ENCODE measurements at places on chromosomes 16 and 17. TPM values are rescaled to one million over a fixed set of nuclear protein-coding genes. Genes with fewer than 3 reads are reported as not detected.

DNA sequence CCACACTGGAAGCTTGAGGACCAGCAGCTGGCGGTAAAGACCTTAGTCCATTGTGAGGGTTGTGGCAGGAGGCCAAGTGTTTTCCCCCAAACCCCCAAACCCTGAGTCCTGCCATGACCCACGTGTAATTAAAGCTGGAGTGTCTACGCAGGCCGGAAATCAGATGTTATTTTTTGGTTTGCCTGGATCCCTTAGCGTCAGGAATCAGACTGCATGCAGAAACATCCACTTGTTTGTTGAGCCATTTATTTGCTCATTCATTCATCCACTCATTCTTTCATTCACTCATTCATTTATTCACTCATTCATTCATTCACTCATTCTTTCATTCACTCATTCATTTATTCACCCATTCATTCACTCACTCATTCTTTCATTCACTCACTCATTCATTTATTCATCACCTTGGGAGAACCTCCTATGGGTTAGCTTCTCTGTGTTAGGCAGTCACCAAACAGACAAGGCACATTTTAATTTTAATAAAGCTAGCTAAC, 313.1 kb downstream of the MAF start:
- DNase-seq = no peak

- no peak for DNase-seq
Observed at GRCh38 chr17:79539944-79540705, 70.7 kb downstream of the RBFOX3 start.

GRCh38 chr16:77548766-77549165, 113.9 kb upstream of the ADAMTS18 start:
- no peak for DNase-seq

- no peak for DNase-seq
Observed at GRCh38 chr16:25063865-25064264, 47.7 kb upstream of the LCMT1 start.

DNA sequence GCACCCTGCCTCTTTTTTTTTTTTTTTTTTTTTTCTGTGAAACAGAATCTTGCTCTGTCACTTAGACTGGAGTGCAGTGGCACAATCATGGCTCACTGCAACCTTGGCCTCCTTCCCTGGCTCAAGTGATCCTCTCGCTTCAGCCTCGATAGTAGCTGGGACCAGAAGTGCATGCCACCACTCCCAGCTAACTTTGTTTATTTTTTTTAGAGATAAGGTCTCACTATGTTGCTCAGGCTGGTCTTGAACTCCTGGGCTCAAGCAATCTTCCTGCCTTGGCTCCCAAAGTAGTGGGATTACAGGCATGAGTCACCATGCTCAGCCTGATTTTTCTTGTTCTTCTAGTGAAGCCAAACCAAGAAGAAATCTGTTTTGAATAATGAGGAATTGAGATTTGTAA, 25.0 kb downstream of the CDK12 start:
- DNase-seq = peak; percentile 28

- no peak for DNase-seq
Observed at GRCh38 chr17:18187821-18188761, 4.5 kb downstream of the ALKBH5 start.

DNA sequence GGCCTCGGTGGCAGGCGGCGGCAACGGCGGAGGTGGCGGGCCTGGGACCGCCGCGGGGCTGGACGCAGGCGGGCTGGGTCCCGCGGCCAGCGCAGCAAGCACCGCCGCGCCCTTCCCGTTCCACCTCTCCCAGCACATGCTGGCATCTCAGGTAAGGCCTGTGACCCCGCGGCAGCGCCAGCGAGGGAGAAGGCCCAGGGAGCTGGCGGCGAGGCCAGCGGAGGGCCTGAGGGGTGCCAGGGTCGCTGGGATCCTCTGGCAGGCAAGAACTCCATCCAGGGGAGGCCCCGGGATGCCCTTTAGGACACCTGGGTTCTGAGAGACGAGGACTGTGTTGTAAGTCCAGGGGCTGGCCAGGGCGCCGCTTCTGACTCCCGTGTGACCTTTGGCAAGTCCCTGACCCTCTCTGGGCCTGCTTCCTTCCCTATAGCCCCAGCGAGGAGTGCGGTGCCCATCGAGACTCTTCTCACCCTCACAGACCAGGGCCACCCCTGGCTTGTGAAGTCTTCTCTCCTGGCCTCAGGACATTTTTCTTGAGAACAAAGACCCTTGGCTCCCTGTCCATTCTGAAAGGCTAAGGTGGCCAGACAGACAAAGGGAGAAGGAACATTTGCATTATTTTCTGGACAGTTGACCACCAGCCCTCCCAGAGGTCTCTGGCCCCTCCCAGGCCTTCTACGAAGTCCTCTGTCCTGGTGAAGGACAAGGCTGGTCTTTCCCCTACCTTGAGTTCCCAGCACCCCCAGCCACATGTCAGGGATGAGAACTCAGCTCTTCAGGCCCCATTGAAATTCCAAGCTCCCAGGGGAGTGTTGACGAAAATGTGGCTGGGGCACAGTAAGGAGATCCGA, 6.3 kb downstream of the TBX2 start:
- peak; percentile 87 for DNase-seq

DNA sequence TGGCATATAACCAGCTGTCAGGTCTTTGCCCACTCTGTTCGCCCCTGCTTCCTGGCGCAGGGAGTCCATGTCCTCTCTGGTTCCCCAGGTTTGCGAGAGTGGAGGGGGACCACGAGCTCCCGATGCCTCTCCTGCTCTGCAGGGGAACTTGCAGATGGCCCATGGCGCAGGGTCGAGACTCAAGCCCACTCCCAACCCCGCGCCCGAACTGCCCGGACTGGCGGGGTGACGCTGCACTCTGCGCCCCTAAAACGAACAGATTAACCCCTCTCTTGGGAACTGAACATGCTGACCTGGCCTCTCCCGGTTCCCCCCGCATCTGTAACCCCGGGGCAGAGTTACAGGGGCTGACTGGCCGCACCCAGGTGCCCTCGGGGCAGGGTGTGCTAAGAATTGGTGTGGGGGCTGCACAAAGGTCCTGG, 681 bp upstream of the PLA2G15 start:
- DNase-seq = no peak

Gene MPV17L
- 14.4 TPM for total RNA-seq

Gene TEX14
- total RNA-seq = 0.10 TPM

All from mesenteric fat pad (tissue), 1 donor.